ENCODE measurements at places on chromosomes 5 and 9.

DNA sequence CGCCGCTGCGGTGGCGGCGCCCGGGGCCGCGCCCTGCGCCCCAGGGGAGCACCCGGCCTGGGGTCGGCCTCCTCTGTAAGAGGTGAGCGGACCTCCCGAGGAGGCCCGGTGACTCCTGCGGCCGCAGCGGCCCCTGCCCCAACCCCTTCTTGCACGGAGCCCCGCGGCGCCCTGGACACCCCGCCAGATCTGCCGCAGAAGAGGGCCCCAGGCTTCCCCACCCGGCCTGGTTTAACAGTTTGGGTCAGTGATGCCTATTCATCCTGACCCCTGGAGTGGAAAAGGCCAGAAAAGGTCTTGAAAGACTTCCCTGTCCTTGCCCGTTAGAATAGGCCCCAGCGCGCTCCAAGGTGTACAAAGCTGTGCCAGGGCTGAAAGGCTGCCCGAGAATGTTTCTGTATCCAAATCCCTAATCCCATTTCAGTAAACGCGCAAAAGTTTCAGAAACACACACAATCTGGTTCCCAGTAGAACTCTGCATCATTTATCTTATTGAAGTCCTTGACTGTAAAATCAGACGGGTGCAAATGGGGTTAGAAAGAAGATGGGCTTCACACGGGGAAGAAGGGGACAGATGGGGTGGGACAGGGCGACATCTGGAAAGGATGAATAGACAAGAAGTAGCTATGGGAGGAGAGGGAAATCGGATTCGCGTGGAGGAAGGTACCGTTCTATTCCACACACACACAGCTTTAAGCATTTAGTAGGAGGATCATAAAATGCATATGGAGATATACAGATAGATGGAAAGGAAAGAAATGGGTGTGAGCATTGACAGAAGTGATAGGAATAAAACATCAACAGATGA, 1.1 kb upstream of the SSBP2 start:
- DNase-seq, result no peak

DNA sequence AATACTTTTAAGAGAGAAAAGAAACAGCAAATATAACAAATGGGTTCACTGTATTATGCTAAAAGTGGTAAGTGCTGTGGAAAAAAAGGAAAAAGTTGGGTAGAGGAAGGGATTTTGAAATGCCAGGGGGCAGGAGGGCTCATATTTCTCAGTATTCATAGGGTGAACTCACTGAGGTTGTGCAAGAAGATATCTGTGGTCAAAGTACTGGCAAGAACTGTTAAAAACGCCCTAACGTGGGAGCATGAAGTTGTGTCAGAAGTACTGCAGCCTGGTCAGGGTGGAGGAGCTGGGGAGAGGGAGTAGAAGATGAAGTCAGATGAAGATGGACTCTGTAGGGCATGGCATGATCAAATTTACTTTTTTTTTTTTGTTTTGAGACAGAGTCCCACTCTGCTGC, 31.2 kb upstream of the SLC28A3 start:
- peak; percentile 98 for DNase-seq

GRCh38 chr5:38707352-38708210, 138.2 kb upstream of the OSMR start:
- no peak for DNase-seq

GRCh38 chr5:106843812-106844416, 826.8 kb downstream of the EFNA5 start:
- DNase-seq, result peak; percentile 11

- DNase-seq, result no peak
Observed at GRCh38 chr9:128409450-128409849, 11.2 kb upstream of the CERCAM start.

GRCh38 chr5:11084111-11084510, 323.1 kb upstream of the DAP start:
- no peak for DNase-seq
